Activated naive CD4-positive, alpha-beta T cell treated with anti-CD3 and anti-CD28 coated beads, Interleukin-2, amount 50 U/mL, for 72 hours (primary cell): ENCODE measurements at places on chromosomes 7 and 10.

DNA sequence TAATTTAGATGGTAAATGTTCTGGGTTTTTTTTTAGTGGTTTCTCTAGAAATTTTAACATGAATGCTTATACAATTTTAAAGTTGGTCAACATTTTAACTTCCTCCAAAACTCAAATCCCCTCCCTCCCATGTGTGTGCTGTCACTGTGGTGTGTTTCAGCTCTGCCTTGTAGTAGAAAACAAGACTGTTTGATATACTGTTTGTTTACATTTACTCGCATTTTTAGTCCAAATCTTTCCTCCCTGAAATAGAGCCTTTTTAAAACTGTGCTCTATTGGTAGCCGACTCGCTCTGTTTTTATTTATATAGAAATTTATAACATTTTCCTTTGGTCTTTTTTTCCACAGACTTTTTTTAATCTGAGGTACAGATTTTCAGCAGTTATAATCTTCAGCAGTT, 19.3 kb downstream of the PROSER2 start:
- no peak for DNase-seq

GRCh38 chr10:95467162-95467599, 94.0 kb downstream of the SORBS1 start:
- DNase-seq = no peak

DNA sequence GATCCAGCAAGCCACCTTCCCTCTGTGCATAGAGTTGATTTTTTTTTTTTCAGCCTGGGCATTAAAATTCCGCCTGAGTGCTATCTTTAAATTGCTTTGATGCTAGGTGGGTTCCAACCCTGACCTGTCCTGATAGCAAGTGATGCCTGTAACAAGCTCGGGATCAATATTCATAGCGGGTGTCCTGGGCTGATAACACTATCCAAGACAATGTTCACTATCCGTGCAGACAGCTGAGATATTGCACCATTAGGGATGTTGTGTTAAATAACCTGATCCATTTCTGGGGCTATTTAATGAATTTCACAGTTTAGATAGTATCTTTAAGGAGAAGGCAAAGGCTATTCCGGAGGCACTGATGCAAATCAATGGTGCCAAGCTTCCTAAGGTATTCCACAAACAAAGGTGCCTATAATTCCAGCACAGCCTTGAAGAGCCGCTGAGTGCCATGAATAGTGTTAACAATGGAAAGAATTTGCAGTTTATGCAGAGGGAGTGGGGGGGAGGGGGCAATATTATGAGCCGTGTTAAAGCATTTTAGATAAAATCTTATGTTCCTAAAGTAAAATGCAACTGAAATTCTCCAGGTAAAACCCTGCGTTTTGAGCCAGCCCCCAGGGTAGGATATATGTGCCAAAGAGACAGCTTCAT, 4.2 kb upstream of the NKX1-2 start:
- no peak for DNase-seq

- DNase-seq = no peak
These were observed 67.9 kb upstream of the KCND2 start for GRCh38 chr7:120205101-120205500.

GRCh38 chr7:131501422-131501821, 55.0 kb downstream of the PODXL start:
- no peak for DNase-seq

GRCh38 chr7:105577251-105577650, 4.0 kb downstream of the EFCAB10 start:
- no peak for DNase-seq

GRCh38 chr7:121992068-121992467, 119.1 kb downstream of the PTPRZ1 start:
- no peak for DNase-seq

GRCh38 chr7:69879989-69880388, 281.7 kb downstream of the AUTS2 start:
- no peak for DNase-seq

DNA sequence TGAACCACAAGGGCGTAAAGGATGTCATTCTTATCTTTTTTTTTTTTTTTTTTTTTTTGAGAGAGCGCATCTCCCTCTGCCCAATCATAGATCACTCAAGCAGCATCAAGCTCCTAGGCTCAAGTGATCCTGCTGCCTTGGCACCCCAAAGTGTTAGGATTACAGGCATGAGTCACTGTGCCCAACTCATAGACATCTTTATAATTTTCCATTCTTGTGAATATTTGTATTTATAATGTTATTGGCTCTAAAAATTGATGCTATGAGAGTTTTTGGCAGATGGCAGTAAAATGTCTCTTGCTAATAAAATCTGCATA, 128.7 kb downstream of the AKR1D1 start:
- no peak for DNase-seq

DNA sequence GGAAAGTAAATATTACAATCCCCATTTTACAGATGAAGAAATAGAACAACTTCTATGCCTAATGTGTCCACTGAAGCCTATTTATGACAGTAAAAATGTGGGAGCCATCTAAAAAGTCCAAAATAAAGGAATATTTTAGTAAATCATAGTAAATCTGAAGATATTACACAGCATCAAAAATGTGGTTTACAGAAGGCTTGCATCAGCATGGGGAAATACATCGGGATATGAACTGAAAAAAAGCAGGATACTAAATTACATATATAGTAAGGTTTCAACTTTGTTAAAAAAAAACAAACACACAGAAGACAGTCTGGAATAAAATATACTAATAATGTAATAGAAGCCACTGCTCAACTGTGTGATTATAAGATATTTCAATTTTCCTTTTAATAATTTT, 20.8 kb downstream of the CPA1 start:
- no peak for DNase-seq

- no peak for DNase-seq
These were observed 77.0 kb downstream of the POU6F2 start for GRCh38 chr7:39054731-39055130.

DNA sequence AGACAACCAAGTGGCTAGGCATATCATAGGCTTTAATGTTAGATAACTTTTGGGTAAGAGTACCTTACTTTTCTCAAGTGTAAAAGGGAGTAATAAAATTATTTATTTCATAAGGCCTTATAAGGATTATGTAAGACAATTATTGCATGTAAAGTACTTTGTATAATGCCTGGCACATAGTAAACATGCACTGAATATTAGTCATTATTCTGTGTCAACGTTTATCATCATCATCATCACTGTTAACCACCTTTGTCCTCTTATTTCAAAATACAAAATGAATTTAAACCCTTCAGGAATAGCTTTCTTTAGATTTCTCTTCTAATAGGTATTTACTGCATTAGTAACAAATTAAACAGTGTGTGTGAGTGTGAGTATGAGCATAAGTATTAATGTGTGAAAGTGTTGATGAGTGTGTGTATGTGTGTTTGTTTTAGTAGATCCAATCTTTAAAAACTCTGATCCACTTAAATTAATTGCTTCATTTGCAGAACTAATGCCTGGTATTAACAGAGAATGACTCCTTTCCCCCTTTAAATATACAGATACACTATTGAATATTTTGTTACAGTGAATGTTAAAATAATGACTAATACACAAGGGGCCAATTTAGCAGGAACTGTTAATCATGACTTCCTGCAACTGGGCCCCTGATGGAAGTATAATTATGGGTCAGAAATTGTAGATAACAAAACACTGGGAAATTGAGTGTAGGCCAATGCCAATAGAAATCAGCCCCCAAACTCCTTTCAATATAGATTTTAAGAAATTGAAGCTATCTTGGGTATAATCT, 213.3 kb upstream of the FZD8 start:
- no peak for DNase-seq

GRCh38 chr7:111873326-111873646, 311.0 kb upstream of the IMMP2L start:
- no peak for DNase-seq

DNA sequence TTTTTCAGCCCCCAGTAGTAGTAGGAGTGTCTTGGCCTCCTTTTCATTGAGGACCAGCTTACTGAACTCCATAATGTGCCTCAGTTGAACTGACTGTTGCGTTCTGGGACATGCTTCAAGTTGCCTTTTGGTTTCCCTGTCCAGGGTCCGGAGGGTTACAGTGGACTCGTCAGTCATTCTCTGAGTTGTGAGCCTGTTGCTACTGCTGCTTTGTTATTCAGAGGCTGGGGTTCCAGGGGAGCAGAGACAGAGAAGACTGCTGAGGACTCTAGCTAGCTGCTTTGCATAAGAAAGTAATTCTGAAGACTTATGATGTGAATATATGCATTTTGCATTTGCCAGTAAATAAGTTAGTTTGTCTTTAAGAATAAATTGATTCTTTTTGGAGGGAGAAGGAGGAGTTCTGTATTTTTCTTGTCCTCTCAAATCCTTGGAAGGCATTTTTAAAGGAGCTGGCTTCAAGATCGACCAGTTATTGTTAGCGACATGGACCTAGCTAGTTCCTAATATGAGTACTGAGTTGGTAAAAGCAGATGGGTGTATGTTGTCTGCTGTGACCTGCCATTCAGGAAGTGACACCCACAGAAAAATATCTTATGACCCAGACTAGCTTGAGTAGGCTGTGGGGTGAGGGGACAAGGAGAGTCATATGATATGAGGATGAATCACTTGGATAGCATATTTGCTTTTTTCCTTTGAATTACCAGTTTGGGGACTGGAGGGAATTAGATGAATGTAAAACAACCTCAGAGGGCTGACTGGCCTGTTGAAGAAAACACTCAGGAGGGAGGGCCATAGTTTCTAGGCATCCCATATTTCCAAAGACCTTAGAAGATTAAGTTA, 8.3 kb downstream of the PI4K2A start:
- peak; percentile 37 for DNase-seq
